ENCODE measurements at places on chromosomes 12 and 14.

GRCh38 chr14:77760381-77761204 is at the start of gene SNW1:
Gene SNW1 (minus strand): TSS chr14:77761156. CDS start chr14:77761127, 29 bp downstream.
- H3K27me3 ChIP-seq, result no peaks in the 10 kb centered on the region
- DNase-seq, result peak; percentile 84
- H3K4me1 ChIP-seq, result peaks cover 19% of the 10 kb centered on the region
- H3K36me3 ChIP-seq, result no peaks in the 10 kb centered on the region

- no peak for DNase-seq
- H3K4me1 ChIP-seq, result peaks cover 16% of the 10 kb centered on the region
- H3K27ac ChIP-seq, result peak overlapping the region; percentile 80
- H3K36me3 ChIP-seq, result peaks cover 73% of the 10 kb centered on the region
These were observed 11.2 kb upstream of the PNMA1 start for GRCh38 chr14:73725116-73726024.

DNA sequence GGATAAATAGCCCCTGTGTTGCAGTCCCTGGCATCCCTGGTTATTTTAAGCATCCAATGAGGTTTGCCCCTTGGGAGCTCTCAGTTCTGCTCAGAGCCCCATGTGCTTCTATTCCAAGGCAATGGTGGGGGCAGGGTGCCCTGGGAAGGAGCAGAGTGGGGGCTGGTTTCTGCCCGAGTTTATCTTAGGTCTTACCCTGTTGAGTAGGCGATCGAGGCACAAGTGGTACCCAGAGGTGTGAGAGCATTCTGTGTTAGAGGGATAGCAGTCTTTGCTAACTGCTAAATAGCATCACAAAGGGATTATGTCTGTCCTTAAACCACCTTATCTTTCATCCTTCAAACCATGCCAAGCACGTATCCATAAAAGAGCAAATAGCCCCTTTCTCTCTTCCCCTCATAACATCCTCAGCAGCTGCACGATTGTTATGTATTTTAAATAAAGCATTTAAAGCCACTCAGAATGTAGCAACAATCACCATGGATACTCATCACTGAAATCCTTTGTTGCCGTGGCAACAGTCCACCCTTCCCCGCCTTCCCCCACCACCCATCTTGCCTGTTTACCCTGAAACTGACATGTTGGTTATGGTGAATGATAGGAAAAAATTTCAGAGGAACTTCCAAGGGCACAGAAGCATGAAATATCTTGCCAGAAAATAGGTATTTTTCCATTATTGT is 139.3 kb downstream of the PTPN11 start:
- no peak overlapping the region for H3K27ac ChIP-seq
- H3K4me3 ChIP-seq, result no peak overlapping the region
- no peaks in the 10 kb centered on the region for H3K36me3 ChIP-seq
- no peak for DNase-seq

DNA sequence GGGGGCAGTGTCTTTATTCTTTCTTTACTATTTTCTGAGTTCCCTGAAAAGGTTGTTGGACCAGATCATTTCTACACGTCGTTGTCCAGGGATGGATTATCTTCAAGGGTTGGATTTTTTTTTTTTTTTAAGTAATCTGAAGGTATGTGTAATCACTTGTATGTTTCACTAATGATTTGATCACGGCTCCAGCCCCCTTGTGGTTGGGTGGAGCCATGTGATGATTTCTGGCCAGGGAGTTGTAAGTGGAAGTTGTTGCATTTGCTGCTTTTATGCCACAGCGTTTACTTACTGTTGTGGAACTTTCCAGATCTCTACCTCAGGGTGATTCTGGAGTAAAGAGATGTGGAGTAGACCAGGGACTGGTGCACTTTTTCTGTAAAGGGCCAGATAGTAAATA is 390.3 kb downstream of the AACS start:
- no peak overlapping the region for H3K4me3 ChIP-seq
- H3K36me3 ChIP-seq, result no peaks in the 10 kb centered on the region
- no peak overlapping the region for H3K27ac ChIP-seq
- H3K4me1 ChIP-seq, result no peaks in the 10 kb centered on the region

GRCh38 chr12:19434538-19434937 is 4.8 kb upstream of the AEBP2 start:
- H3K36me3 ChIP-seq, result no peaks in the 10 kb centered on the region
- no peak for DNase-seq
- H3K27me3 ChIP-seq, result no peaks in the 10 kb centered on the region

Data from ascending aorta (tissue), 2 donors.